ENCODE measurements at places on chromosomes 6 and 20.

GRCh38 chr6:125421836-125422235 lies 120.1 kb upstream of the HDDC2 start:
- DNase-seq = peak; percentile 63

GRCh38 chr6:12957321-12958051 lies 240.9 kb downstream of the PHACTR1 start:
- peak; percentile 51 for DNase-seq

DNA sequence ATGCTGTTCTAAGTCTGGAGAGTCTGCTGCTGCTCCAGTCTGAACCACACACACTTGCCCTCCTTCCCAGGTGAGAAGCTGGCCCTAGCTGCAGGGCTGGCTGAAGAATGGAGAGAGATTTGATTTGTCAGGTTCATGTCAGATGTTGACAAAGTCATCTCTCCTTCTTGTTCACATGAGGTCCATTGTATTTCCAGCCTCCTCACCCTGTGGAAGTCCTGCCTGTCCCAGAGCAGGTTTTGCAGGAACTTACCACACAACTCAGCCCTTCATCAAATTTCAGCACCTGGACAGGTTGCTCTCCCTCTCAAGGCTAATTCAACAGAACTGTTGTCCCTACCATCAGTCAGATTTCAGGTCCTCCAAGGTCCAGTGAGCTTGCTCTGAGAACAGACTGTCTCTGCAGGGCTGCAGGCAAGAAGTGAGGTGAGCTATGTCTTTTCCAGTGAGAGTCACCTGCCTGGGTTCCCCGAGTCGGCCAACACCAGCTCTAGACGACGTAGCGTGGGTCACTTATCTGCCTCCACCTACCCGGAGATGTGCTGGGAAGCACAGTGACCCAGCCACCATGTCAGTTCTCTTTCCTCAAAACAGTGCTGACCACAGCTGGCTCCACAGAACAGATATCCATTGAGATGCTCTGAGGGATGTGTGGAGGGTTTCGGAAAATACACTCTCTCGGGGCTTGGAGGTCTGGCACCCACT lies 58.0 kb upstream of the CD93 start:
- no peak for DNase-seq

- DNase-seq = no peak
Observed at GRCh38 chr20:25685276-25686080, 11.2 kb downstream of the ZNF337 start.

GRCh38 chr6:149423964-149424440 lies 23.9 kb downstream of the SUMO4 start:
- no peak for DNase-seq

- no peak for DNase-seq
Observed at GRCh38 chr6:149075616-149076354, 241.7 kb upstream of the TAB2 start.

DNA sequence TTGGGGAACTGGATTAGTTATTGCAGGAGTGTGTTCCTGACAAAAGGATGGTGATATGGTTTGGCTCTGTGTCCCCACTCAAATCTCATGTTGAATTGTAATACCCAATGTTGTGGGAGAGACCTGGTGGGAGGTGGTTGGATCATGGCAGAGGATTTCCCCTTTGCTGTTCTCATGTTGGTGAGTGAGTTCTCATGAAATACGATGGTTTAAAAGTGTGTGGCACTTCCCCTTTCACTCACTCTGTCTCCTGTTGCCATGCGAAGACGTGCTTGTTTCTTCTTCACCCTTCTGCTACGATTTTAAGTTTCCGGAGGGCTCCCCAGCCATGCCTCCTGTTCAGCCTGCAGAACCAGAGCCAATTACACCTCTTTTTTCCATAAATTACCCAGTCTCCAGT lies 16.2 kb upstream of the TREM1 start:
- no peak for DNase-seq

GRCh38 chr6:42113936-42114636 lies 28.3 kb downstream of the C6orf132 start:
- DNase-seq = no peak

- DNase-seq = no peak
Observed at GRCh38 chr20:10557685-10558084, 116.1 kb downstream of the JAG1 start.

DNA sequence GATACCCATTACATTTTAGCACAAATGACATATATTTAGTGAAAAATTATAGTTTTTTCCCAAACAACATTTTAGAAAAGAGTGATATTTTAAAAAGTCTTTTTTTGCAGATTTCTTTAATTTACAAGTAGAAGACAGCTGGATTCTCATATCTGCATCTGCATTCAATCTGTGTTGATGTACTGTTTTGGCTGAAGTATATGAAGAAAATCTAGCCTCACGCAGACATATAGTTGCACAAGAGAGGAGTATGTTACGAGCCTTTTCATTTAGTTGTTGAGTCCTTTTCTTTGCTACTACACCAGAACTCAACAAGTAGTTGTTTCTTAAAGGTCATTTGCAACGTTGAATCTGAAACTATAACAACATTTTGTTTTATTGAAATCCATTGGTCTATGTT lies 314.3 kb upstream of the SUPT3H start:
- no peak for DNase-seq

- no peak for DNase-seq
Observed at GRCh38 chr6:143498428-143498827, 13.1 kb downstream of the FUCA2 start.

- DNase-seq = no peak
Observed at GRCh38 chr6:71982389-71982788, 96.0 kb downstream of the RIMS1 start.

GRCh38 chr6:75402296-75402695 lies 91.3 kb downstream of the FILIP1 start:
- DNase-seq = no peak

DNA sequence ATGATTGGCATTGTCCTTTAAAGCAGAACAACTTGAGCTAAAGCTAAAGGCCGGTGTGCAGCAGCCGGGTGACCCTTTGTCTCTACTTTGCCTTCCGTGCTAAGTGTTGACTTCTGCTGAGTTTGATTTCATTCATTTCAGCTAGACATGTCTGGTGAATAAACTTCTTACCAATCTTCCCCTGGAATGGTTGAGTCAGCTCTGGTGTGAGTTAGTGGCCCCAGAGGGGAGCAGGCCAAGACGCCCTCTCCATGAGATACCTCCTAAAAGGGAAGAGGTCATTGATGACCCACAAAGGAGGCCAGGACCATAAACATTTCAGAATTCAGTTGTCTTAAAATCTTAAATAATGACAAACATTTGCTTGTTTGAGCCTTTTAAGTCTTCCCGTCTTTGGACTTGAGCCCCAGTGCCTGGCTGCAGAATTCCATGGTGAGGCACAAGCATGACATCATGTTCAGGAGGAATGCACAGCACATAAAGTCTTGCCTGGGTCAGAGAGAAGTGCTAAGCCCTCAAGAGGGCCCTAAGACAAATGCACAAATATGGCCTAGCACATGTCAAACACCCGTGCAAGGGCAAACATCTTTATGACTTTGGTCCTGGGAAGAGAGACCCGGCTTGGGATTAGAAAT lies 96.3 kb upstream of the NEDD9 start:
- DNase-seq = no peak

DNA sequence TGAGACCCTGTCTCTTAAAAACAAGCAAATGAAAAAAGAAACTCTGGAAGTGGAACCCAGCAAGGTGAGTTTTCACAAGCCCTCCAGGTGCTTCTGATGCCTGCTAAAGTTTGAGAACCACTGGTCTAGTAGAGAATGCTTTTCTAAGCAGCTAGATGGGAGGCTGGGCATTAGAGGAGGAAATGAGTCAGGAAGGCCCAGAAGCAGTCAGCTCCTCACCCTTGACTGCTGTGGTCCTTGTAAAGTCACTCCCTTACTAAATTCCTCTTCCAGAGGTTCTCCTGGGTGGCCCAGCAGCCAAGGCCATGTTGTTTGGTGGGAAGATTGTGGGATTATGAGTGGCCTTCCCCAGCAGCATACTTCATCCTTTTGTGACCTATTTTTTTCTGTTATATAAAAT lies 52.0 kb upstream of the FYN start:
- no peak for DNase-seq

DNA sequence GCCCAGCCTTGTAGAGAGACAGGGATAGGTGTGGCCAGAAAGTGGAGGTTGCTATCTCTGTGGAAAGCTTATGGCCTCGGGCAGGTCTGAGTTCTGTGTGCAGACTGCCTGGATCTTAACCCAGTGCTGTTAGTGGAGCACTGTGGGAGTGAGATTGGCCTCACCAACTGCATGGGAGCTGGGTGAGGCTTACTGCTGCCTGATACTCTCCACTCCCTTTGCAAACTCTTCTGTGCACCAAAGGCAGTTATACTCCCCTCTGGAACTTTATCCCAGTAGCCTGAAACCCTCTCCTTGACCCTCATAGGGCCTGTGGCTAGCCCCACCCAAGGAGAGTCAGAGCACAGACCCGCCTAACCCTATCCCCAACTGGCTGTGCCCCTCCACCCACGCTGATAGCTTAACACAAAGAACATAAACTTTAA lies 41.4 kb upstream of the PKIB start:
- no peak for DNase-seq

DNA sequence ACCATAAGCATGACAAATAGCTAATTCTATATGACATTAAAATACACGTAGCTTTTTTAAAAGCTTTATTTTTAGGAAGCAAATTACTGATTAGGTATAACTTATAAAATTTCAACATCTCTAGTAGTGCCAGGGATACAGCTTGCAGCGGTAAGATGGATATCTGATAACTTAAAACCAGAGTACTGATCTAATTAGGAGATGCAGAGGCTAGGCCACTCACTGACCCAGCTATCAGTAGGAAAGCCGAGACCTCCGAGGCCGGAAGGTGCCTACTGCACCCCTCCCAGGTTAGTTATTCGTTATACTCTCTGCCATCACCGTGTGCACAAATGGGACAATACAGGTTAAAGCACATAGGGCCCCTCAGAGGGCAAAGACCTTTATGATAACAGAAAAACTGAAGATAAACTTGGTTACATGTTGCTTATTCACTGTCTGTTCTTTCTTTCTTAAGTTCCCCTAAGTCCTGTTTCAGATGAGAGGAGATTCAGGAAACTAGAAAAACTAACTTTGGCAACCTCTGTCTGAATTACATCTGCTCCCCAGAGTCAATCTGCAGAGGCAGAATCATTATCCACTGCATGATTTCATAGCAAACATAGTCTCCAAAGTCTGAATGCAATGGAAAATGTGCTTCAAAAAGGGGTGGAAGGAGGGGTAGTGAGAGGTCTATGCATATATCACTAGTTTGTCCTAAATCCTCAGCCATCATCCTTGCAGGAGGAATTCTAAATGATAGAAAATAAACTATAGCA lies 60.8 kb downstream of the RIPOR2 start:
- no peak for DNase-seq

- no peak for DNase-seq
Observed at GRCh38 chr20:45355209-45356084, 7.2 kb upstream of the SDC4 start.

GRCh38 chr20:49368596-49368995 lies 90.7 kb upstream of the ZNFX1 start:
- no peak for DNase-seq

GRCh38 chr20:44832724-44833123 lies 22.4 kb upstream of the RIMS4 start:
- DNase-seq = no peak

DNA sequence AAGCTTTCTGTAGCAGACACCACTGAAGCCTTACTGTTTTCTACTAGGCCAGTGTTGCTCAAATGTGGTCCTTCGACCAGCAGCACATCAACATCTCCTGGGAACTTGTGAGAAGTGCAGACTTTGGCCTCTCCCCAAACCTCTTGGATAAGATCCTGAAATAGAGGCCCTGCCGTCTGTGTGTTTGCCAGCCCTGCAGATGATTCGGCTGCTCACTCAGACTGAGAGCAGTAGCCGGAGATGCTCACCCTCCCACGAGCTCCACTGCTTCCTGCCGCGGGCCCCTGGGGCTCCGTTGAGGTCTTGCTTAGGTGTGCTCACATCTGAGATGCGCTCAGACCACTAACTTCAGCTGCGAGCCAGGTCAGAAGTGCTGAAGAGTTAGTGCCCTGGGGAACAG lies 129.5 kb upstream of the SSTR4 start:
- DNase-seq = no peak

DNA sequence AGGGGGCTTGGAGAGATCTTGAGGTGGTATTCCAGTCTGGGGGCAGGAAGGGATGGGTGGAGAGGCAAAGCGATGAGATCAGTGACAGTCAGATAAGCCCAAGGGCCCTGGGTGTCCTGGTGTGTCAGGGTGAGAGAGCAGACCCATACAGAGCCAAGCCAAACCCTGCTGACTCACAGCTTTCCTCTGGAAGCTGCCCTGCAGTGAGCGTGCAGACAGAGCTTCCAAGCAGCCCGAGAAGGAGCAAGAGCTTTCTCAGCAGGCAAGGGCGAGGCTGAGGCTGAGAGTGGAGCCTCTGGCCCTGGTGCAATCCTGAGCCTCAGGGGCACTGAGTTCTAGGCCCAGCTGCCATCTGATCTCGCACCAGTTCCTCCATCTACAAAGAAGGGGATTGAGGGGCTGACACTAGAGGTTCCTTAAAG lies 91.1 kb upstream of the HIVEP1 start:
- no peak for DNase-seq

DNA sequence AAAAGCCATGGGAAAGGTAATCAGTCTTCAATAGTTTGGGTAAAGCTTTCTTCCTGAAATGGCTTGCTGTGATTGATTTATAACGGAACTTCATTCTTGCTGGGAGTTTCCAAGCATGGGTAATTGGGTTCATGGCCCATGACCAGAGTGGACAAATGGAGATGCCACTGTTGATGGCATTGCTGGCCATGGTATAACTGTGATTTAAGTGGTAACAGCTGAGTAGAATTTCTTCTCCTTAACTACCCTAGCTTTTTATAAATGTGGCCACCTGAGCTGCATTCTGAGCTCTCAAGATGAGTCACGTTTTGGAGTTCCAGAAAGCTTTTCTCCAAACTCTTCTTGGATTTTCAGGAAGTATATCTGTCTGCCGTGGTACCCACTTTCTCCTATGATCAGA lies 39.9 kb upstream of the SNRPB2 start:
- no peak for DNase-seq

DNA sequence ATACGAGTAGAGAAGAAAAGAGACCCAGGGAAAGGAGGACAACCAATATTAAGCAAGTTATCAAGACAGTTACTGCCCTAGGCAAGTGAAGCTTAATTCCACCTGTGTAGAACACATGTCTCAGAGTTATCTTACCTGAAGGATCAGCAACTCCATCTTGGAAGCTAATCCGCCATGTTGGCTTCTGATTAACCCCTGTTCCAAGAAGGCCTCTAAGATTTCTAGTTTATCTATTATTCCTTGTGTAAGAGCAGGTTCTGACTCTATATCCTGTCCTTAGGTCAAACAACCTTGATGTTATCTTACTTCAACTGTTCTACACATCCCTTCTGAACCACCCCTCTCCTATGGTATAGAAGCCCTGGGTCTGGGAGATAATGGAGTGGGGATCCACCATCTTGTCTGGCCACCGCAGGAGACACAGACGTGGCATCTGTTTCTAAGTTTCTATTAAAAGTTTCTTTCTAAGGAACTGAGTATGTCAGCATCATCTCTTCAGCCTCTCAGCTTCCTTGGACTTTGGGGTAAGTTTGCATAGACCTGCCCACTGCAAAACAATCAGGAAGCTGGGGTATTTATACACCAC lies 27.7 kb upstream of the PTPN1 start:
- no peak for DNase-seq

GRCh38 chr6:155069543-155069942 lies 74.4 kb downstream of the TIAM2 start:
- DNase-seq = no peak
